GM23338 (cell line): ENCODE measurements at places on chromosomes 4 and X. TPM values are rescaled to one million over a fixed set of nuclear protein-coding genes. Genes with fewer than 3 reads are reported as not detected.

DNA sequence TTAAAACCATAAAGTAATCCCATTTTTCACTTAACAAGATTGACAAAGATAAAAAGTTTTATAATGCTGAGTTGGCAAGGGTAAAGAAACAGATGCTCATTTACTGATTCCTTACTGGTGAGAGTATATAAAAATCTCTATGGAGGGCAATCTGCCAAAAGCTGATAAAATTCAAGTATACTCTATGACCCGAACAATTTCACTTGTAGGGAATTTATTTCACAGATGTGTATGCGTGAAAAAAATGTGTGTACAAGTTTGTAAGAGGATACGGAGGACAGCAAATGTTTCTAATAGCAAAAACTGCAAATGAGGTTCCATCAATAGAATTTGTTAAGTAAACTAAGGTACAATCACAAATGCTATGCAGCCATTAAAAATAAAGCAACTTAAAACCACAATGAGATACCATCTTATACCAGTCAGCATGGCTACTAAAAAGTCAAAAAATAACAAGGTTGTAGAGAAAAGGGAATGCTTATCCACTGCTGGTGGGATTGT is 23.4 kb downstream of the DHX15 start:
- DNase-seq = no peak

GRCh38 chr4:143431526-143432257 is 81.8 kb upstream of the SMARCA5 start:
- peak; percentile 53 for DNase-seq

DNA sequence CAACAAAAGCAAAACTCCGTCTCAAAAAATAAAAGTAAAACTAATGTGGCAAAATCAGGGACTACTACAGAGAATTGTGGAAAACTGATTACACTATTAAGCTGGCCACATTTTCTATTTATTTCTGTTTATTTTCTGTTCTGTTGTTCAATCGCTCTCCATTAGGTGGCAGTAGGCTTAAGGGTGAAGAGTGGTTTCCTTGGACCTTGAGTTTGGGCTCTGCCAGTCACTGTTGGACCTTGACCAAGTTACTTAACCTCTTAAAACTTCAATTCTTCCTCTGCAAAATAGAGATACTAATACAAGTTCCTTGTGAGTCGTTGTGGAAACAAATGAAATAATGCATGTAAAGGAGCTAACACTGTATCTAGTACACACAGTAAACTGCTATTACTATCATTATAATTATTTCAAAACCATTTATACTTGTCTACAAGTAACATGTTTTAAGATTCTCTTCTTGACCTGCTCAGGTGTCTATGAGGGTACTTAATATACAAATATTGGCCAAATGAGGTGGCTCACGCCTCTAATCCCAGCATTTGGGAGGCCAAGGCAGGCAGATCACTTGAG is 15.2 kb downstream of the HSD17B11 start:
- DNase-seq = peak; percentile 76

DNA sequence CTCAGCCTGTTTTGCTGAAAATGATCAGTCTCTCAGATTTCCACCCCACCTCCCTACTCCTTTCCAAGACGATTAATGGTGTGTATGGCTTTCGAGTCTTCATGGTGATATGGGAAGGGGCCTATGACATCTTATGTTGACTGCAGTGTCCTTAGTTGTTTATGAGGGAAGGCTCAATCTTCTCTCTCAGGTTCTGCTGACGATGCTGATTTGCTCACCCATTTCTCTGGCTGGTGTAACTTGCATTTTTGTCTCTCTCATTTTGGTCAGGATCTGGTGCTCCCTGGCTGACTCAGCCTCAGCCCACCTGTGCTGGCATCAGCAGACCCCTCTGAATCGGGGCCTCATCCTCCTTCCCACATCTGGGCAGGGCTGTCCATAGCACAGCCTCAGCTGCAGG is 31.4 kb upstream of the XAGE2 start:
- DNase-seq = no peak

DNA sequence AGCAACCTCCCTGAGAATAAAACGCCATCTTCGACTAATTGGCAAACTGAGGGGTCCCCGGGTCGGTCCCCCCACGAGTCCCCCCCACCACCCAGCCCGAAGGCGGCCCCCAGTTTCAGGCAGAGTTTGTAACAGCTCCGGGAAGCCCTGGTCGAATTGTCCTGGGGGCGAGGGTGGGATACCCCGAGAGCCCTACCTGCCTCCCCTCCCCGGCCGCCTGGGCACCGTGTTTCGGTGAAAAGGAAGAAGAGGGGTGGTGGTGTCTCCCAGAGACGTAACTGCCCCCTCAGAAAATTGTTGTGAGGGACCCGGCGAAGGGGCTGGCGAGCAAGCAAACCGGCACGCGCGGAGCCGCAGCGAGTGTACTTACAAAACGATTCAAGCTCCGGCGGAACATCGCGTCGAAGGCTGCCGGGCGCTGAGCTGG is 1.2 kb downstream of the ATP11C start:
- DNase-seq = no peak

DNA sequence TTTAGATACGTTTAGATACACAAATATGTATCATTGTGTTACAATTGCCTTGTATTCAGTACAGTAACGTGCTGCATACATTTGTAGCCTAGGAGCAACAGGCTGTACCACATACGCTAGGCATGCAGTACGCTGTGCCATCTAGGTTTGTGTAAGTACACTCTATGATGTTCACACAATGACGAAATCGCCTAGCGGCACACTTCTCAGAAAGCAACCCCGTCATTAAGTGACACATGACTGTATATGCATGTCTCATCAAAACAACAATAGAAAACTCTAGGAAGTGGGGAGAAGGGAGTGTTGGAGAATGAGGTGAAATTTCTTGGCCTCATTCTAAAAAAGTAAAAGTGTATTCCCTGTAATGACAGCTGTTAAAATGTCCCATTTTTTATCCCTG is 32.7 kb downstream of the CCDC149 start:
- no peak for DNase-seq

DNA sequence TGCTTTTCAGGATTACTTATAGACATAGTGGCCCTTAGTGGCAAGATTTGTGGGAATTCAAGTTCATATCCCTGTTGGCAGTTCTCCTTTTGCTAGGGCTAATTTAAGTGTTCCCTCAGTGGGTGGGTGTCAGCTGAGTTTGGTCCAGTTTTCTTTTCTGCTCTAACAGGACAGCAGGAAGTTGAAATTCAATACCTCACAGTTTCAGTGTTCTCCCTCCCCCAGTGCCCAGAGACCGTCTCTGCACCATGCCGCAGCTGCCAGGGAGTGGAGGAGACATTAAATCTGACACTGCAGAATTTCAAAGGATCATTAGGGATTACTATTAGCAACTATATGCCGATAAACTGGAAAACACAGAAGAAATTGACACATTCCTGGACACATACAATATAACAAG is 50.7 kb downstream of the UBE2NL start:
- no peak for DNase-seq

GRCh38 chr4:26268246-26268645 is 52.6 kb upstream of the RBPJ start:
- no peak for DNase-seq

GRCh38 chrX:125096469-125096868 is 223.2 kb upstream of the TEX13C start:
- DNase-seq = no peak

DNA sequence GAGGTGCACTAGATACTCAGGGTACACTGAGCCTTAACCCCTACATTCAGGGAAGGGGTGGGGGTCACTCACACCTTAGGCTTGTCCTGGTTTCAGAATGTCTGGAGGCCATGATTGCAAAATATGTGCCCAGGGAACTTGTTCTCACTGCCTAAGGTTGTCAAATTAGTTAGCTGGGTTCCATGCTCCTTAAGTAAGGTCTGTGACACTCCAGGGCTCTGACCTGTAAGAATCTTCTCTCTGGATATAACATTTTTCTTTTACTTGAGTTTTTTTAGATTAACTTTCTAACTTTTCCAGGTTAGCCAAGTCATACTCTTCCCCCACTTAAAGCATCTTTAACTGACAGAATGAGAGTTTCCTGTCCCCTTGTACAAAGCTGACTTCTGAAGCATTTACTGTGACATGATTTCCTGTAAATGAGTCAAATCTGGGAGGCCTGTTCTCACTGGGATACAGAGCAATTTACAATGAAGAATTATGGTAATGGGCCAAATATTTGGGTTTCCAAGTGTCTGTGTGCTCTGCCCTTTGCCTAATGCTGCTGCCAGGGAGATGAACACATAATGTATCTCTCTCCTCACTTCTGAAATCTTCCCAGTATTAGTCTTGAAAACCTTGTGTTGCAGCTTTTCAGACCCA is 101.7 kb downstream of the GATB start:
- DNase-seq = no peak

DNA sequence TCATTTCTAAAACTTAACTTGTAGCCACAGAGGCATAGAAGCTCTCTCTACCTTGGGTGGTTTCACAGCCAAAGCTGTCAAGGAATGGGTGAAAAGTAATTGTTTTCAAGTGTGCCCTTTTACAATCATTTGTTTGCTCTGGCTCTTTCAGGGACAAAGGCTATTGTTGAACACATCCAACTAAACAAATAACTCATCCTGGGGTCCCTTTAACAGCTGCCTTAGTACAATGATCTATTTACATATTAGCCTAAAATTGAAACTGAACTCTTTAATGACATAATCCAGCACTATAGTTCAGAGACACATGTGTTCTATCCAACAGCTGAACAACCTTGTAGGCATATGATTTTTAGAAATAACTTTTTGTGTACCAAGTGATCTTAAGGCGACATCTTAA is 3.7 kb downstream of the HHIP start:
- DNase-seq = peak; percentile 49

DNA sequence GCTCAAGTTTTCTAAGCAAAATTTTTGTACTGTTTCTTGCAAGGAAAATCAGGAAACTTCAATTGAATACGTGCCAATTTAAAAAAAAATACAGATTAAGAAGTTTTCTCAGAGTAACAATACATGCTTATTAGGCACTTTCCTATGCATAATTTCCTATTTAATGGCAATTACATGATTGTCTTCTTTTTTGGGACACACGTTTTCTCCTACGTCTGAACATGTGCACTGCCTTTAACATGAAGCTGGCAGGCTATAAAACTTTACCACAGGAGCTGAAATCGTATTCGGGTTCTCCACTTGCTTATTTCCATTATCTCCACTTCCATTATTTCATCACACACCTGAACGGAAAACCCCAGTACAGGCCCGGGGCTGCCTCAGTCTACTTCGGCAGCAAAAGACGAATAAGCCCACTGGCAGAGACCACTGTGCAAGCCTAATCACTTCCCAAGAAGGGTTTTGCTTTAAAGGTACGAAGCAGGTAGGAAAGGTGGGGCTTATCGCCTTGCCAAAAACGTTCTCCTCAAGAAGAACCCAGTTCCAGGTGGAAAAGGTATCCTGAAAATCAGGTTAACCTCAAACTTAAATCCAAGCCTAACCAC is 575 bp downstream of the RCHY1 start:
- no peak for DNase-seq

DNA sequence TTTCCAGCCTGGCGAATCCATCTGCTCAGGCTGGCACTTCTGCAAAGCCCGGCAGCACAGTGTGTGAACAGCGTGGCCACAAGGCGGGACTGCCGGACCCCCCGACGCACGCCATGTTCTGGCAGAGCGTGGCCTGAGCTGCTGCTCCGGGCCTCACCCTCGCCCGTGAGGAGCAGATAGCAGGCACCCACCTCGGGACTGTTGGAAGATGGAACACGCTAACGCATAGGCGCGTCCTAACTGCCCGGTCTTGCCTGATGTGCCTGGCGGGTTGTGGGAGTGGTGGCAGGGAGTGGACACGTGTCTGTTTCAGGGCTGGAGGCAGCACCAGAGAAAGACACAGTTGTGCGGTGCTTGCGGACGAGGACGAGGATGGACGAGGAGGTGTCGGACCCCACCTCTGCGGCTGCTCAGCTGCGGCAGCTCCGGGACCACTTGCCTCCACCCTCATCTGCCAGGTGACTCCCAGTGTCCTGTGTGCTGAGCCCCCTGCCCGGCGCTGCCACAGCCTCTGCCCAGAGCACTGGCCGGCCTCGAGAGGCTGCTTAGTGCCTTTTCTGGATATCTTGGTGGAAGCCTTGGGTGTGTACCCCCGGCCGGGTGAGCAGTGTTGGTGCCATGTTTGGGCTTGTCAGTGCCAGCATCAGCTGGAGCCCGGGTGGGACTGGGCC is 28.2 kb downstream of the UVSSA start:
- no peak for DNase-seq

GRCh38 chrX:22629105-22629725 is 356.5 kb downstream of the CBLL2 start:
- no peak for DNase-seq

- no peak for DNase-seq
These were observed 24.7 kb upstream of the LRAT start for GRCh38 chr4:154719087-154719486.

DNA sequence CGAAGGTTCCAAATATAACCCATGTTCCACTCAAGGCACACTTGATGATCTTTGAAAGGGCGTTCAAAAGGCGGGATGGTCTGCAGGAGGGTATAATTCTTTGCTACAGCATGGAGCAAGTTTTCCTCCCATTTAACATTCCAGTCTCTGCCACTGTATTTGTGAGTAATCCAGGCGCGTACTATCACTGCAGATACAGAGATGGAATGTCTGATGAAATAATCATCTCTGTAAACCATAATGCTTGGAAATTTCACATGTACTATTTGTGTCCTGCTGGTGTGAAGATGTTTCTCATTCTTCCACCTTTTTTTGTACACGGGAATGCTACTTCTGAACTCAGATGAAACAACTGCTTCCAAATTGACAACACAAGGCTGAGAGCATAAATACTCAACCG is 15.5 kb downstream of the SEL1L3 start:
- DNase-seq = no peak

DNA sequence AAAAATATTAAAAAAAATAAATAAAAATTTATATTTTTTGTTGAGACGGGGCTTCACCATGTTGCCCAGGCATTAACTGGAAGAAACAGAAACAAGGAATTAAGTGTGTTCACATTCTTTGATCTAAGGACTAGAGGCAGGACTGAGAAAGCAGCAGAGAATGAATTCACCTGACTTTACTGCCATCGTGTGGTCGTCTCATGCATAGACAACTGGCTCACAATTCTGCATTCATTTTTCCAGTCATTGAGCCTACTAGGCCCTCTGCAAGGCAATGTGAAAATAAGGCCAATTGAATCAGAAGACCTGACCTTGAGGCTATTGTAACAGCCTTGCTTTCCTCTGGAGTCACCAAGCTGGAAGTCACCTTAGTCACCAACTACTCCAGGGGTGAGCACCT is 37.4 kb downstream of the LHFPL1 start:
- peak; percentile 67 for DNase-seq

GRCh38 chrX:130896802-130897501 is 6.1 kb downstream of the ENOX2 start:
- DNase-seq = no peak

TECRL gene
- total RNA-seq = not detected in 2 replicates

MAGEA12 gene
- 0.27 and 0.38 TPM in 2 replicates for total RNA-seq

FAM47E gene
- 0.66 and 2.9 TPM in 2 replicates for total RNA-seq

FOXO4 gene
- 26.6 and 31.4 TPM in 2 replicates for total RNA-seq

ADH1C gene
- not detected in 2 replicates for total RNA-seq

ELF4 gene
- total RNA-seq = 1.6 and 1.8 TPM in 2 replicates

FGF2 gene
- 84.4 and 96.0 TPM in 2 replicates for total RNA-seq

PRKG2 gene
- total RNA-seq = 3.0 and 3.6 TPM in 2 replicates

USP46 gene
- total RNA-seq = 40.5 and 41.1 TPM in 2 replicates

COMMD8 gene
- total RNA-seq = 8.4 and 11.7 TPM in 2 replicates
